ENCODE measurements at places on chromosomes 12 and 14. TPM values are rescaled to one million over a fixed set of nuclear protein-coding genes. Genes with fewer than 3 reads are reported as not detected.

DNA sequence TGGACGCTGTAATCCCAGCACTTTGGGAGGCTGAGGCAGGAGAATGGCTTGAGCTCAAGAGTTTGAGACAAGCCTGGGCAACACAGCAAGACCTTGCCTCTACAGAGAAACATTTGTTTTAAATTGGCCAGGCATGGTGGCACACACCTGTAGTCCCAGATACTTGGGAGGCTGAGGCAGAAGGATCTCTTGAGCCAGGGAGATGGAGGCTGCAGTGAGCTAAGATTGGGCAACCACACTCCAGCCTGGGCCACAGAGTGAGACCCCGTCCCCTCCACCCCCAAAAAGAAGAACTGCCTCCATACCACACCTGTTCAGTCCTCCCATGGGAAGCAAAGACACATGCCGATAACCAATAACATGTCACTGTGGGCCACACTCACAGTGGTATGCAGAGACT is 19.2 kb downstream of the CCDC85C start:
- DNase-seq, result no peak

GRCh38 chr12:132238884-132239283 is 90.5 kb downstream of the GALNT9 start:
- DNase-seq, result no peak

DNA sequence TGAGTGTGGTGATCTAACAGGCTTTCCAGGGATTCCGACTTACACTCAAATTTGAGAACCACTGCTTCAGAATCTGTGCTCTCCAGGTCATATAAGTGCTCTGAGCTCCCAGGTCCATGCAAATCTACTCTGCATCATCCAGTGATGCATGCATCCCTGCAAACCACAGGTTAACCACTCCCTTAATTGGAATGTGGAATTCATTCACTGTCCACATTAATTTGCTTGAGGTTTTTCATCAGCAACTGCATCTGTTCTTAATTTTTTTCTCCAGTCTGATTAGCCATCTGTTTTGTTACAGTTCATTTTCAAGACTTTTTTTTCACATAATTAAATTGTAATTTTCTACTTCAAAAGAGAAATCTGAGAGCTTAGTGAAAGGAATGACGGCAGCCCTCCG is 43.4 kb upstream of the RIN3 start:
- DNase-seq, result no peak

TEAD4 gene
- 26.2 TPM for total RNA-seq

DNA sequence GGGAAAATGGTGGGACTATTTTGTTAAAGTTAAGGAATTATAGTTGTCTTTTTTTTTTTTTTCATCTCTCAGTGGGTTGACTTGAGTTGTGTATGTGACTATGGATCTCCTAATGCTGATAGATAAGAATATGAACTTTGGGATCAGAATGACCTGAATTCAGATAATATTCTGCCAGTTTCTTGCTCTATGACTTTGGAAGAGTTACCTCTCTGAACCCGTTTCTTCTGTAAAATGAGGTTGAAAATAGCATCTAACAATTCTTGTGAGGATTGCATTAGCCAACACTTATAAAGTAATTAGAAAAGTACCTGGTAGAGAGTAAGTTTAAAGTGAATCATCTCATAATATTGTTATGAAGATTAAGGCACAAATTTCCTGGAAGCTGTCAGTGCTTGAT is 18.4 kb downstream of the EID3 start:
- DNase-seq, result no peak

ART4 gene
- total RNA-seq, result 74.4 TPM

Measured in pulmonary artery endothelial cell (primary cell).